Foreskin melanocyte (primary cell): ENCODE measurements at places on chromosomes 16 and 17.

DNA sequence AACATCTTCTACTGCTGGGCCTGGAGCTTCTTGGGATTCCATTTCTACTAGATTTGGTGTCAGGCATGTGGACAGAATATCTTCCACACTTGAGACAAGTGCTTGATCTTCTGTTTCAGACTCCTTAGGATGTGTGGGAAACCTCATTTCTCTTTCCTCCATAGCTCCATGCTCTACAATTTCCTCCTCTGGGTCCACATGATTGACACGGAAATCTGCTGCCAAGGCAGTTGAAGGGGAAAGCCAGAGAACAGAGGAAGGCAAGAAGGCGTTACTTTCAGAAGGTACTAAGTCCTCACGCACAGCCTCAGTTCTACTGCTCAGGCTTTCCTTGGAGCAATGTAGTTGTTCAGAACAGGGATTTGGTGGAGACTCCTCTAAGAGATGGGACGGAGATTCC lies 6.6 kb downstream of the SPAG5 start:
- no peak for DNase-seq

DNA sequence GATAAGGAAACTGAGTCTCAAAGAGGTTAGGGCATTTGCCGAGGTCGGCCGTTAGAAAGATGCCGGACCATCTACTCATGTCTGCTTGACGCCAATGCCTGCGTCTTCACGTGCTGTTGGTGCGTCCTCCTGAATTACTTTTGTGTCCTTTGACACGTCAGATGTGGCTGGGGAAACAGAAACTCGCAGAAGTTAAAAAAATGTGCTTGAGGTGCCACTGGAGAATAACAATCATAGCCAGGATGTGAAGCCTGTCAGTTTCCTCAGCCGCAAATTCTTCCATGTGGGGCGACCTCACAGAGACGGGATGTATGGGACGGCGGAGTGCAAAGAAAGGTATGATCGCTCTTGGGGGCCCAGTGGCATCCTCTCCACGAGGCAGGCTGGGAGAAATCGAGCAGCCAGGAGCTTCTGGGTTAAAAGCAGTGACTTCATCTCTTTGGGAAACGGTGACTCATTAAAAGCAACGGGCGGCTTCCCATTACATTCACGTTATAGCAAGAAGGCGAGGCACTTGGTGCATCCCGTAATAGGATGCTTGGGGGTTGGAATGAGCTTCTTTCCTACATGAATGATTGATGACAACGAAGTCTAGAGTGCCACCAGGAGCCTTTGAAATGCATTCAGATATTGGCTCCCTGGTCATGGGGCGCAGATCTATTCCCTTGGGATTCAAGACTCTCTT lies 67.8 kb downstream of the BMERB1 start:
- no peak for DNase-seq

DNA sequence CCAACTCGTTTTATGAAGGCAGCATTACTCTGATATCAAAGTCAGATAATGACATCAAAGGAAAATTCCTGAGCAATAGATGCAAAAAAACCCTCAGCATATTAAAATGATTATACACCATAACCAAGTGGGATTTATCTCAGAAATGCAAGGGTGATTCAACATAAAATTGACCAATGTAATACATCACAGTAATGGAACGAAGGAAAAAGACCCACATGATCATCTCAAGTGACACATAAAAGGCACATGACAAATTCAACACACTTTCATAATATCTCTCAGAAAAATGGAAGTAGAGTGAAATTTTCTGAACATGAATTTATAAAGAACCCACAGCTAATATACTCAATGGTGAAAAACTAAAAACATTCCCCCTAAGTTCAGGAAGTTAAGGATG lies 118.8 kb downstream of the ITFG1 start:
- no peak for DNase-seq

DNA sequence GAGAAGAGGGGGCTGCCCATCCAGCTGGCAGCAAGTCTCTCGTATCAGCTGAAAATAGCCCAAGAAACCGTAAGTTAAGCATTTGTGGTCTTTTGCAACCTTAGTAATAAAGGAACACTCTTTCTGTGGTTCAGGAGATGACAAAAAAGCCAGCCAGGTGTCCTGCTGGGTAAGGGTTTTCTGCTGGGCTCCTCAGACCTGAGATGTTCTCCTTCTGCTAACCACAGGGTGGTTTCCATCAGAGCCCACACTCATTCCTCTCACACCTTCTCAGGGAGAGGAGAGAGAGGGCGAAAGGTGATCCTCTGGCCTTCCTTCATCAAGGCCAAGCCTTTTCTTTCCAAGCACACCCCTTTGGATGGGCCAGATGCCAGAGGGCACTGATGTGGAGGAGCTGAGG lies 70.7 kb downstream of the TEX14 start:
- DNase-seq, result no peak

DNA sequence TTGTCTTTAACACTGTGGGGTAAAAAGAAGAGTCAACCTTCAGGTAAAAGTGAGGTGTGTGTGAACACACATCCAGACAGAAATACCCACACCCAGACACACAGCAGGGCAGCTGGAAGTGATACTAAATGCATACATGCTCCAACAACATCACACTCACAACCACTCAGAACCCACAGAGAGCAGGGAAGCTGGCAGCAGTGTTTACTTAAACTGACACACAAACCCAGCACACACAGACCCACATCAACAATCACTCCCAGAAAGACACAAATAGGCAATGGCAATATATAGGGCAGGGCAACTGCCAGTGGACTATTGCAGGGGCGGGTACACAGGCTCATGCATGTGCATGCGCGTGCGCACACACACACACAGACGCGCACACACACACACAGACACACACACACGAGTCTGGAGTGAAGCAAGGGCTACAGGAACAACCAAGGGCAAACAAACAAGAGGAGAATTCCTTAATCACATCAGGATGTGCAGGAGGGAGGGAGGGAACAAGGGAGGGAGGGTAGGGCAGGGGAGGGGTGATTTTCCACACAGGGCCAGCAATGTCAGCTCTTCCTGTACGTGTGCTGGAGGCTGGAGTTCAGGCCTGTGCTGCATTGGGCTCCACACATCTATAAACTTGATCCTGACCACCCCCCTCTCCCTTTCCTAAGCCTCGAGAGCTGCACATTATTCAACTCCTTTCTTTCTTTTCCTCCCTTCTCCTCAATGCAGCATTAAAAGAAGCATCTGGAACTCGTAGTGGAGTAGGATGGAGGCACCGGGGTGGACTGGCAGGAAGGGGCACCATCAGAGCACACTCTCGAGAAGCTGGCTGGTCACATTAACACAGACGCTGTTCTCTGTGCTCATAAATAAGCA lies 30.1 kb downstream of the HIC1 start:
- peak; percentile 49 for DNase-seq

GRCh38 chr17:9389111-9389527 lies 186.5 kb downstream of the STX8 start:
- DNase-seq, result no peak
